ELR (cell line): ENCODE measurements at places on chromosomes 12 and 14.

- DNase-seq = no peak
Observed at GRCh38 chr12:46165191-46165590, 103.7 kb downstream of the SLC38A1 start.

DNA sequence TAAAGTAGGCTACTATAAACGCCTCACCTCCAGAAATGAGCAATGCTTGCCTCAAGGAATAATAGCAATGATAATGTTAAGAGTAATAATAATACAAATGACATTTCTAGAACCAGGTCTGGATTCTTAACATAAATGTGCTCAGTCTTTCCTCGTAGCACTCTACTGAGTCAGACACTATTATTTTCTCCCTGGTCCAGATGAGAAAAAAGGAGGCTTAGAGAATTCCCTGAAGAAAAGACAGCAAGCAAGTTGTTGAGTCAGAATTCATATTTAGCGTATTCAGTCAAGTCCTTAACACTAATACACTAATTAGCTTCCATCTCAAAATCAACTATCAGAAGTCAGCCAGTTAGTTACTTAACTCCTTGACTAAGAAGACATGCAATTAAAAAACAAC is 13.2 kb downstream of the KCNC2 start:
- DNase-seq = no peak

GRCh38 chr14:93010130-93010499 is 87.2 kb downstream of the CHGA start:
- DNase-seq = no peak

DNA sequence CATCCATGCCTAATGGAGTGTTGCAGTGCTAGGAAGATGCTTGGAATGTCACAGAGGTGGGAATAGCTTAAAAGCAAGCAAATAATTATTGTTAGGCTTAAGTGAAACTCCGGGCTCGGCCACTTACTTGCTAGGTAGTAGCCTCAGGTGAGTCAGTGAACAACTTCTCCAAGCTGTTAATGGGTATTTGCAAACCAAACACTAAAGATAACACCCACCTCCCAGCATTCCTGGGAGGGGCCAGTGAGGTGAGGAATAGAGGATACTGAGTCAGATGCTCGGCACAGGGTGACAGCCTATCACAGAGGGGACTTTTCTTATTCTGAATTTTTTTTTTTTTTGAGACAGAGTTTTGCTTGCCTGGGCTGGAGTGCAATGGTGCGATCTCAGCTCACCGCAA is 151.2 kb upstream of the RFLNA start:
- DNase-seq = no peak

DNA sequence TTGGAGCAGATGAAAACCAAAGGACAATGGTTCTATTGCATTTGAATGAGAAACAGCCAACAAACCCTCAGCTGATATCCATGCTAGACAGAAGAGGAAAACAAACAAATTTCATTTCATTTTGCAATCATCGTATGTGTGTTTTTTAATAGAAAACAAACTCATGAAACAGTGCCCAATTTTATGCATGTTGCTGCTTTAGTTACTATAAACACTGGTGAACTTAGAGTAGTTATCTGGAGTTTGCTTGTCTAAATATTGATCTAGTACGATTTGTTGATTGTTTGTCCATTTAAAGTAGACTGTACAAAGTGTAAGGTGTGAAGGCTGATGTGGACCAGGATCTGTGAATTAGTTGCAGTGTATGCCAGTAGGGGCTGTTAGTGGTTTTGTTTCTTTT is 166.6 kb downstream of the KITLG start:
- no peak for DNase-seq

DNA sequence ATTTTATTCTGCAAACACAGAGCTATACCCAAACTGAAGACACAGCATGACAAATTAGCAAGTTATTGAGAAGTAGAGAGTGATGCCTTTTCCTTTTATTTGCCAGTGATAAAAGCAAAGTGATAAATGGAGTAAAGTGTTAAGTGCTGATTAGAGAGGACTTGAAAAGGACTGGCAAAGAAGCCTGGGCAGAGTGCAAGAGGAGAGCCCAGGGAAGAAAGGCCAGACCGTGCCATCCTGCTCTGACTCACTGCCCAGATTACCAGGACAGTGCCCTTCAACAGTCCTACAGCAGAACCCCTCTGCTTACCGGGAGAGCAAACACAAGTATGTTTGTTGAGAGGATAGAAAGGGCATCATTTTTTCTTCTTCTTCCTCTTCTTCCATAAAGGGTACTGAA is 106.5 kb downstream of the ETV6 start:
- DNase-seq = no peak

- DNase-seq = no peak
Observed at GRCh38 chr14:89625244-89625713, 208.2 kb upstream of the FOXN3 start.

- DNase-seq = no peak
Observed at GRCh38 chr12:118590406-118591150, 214.2 kb downstream of the SUDS3 start.
